ENCODE measurements at places on chromosomes 4 and X.

DNA sequence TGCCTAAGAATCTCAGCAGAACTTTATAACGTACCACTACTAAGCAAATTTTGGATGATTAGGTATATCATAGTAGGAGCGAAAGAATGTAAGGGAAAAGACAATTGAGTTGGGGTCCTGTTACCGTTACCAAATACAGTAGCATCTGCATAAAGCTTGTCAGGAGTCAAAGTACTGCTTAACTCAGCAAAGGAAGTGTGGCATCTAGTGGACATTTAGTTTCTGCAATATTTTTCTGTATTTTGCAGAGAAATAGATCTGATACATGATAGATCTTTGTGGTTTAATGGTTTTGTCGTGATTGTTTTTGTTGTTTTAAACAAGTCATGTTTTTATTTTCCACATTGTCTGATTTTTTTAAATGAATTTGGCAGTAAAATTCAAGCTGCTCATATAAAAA lies 81.0 kb upstream of the SMARCAD1 start:
- no peak for DNase-seq

GRCh38 chrX:132199941-132200340 lies 19.3 kb downstream of the RAP2C start:
- DNase-seq: no peak

GRCh38 chrX:391717-392574 lies 5.2 kb upstream of the PPP2R3B start:
- no peak for DNase-seq

DNA sequence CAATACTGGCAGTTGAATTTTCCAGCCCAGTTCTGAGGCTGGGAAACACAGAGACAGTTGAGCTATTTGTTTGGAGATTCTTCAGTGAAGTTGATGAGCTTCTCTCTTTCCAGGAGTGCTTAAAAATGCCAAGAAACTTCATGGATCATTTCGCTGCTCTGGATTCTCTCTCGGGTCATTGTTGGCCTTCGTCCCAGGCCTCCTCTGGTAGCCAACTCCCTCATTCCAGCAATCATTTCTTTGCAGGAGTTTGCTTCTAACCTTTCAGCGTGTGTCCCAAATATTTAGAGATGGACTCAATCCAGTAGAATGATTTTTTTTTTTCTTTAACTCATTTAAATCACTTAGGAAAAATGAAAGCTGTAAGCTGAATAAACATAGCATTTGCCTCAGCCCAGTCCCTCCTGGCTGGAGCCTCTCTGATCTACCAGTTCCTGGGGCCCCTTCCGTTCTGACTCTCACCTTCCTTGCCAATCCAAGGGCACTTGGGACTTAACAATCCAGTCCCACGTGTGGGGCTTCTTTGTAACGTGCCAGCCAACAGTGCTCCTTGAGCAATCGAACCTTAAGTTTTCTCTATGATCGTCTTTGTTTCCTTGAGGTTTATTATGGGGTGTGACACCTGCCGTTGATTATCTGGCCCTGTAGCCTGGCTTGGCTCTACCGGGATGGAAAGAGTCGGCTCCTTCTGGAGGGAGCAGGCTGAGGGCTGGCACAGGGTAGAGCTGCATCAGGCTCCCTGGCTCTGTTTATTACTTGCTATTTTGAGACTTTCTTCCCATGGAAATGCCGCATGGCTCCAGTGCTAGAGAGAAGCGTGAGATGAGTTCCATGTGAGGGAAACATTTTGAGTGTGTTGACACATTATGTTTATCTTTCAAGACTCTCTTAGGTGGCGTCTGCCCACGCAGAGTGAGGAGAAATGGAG lies 80.4 kb upstream of the GPC4 start:
- DNase-seq: no peak
